ENCODE measurements at places on chromosomes 2 and 18. TPM values are rescaled to one million over a fixed set of nuclear protein-coding genes. Genes with fewer than 3 reads are reported as not detected.

LPIN1 gene
- total RNA-seq: 15.6 TPM

TBR1 gene
- total RNA-seq: 0.05 TPM

DUSP2 gene
- total RNA-seq: 60.0 TPM

GRCh38 chr2:235613649-235614048 lies 119.8 kb downstream of the AGAP1 start:
- no peaks in the 10 kb centered on the region for H3K4me1 ChIP-seq
- H3K27ac ChIP-seq: no peak overlapping the region
- no peaks in the 10 kb centered on the region for H3K36me3 ChIP-seq
- H3K4me3 ChIP-seq: no peak overlapping the region
- no peak for DNase-seq

DNA sequence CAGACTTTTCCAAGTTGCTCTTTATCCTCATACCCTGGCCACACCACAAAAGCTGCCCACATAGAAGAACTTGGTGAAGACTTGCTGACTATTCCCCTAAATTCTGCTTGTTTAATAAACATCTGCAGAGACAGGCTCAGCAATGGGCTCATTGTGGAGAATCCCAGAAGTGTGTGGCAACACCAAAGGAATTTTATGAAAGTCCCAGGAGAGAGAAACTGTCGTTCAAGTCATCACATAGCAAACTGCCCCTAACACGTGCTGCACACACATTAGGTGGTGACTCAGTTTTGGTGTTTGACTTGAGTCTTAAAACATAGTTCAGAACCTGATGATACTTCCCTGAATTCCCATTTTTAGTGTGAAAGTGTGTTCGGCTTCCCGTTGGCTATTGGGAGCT lies 38.6 kb downstream of the CYP1B1 start:
- H3K27me3 ChIP-seq: peaks cover 41% of the 10 kb centered on the region
- no peaks in the 10 kb centered on the region for H3K4me1 ChIP-seq
- H3K4me3 ChIP-seq: no peak overlapping the region
- peak overlapping the region; percentile 79 for H3K27ac ChIP-seq
- no peaks in the 10 kb centered on the region for H3K36me3 ChIP-seq
- no peak for DNase-seq

Measured in thymus (tissue), 14 donors.